Lung (tissue), 17 donors: ENCODE measurements at places on chromosomes 1 and 21. TPM values are rescaled to one million over a fixed set of nuclear protein-coding genes. Genes with fewer than 3 reads are reported as not detected.

DNA sequence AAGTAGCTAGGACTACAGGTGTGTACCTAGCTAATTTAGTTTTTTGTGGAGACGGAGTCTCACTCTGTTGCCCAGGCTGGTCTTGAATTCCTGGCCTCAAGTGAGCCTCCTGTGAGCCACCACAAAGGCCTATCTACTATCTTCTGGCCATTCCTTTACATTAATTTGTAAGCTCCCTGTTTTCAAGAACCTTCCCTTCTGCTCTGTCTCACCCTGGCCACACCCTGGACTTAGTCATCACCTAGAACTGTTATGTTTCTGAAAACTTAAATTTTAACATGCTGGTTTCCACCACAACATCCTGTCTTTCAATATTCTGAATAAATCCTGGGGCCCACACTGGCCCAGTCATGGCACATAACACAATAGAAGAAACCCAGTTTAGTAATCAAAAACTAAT, 4.9 kb upstream of the B4GALT3 start:
- peaks cover 11% of the 10 kb centered on the region for H3K4me1 ChIP-seq
- no peaks in the 10 kb centered on the region for H3K27me3 ChIP-seq
- H3K27ac ChIP-seq, result no peak overlapping the region
- H3K36me3 ChIP-seq, result no peaks in the 10 kb centered on the region

- peaks cover 18% of the 10 kb centered on the region for H3K36me3 ChIP-seq
- H3K4me3 ChIP-seq, result no peak overlapping the region
- H3K4me1 ChIP-seq, result no peaks in the 10 kb centered on the region
- no peak overlapping the region for H3K27ac ChIP-seq
- H3K27me3 ChIP-seq, result no peaks in the 10 kb centered on the region
Measured at GRCh38 chr1:40267767-40268187, 9.7 kb downstream of the ZMPSTE24 start.

- H3K4me1 ChIP-seq, result no peaks in the 10 kb centered on the region
- H3K27me3 ChIP-seq, result no peaks in the 10 kb centered on the region
- no peak overlapping the region for H3K27ac ChIP-seq
- DNase-seq, result no peak
- no peak overlapping the region for H3K4me3 ChIP-seq
Measured at GRCh38 chr1:208292908-208293307, 48.7 kb upstream of the PLXNA2 start.

DNA sequence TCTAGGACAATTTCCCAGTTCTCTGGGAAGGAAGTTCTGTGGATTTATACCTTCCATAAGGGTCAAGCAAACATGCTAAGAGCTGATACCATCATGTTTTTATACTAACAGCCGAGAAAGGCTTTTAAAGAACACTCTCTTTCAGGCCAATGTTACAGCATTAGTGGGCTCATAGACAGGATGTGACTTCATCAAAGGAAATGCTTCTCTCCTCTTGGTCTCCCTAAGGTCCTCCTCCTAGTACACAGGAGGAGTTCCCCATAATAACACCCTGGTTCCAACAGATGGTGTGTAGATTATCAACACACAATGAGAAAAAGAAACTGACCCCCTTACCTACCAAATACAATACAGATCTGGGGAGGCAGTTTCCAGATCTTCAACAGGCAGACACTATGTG, 26.7 kb upstream of the GLIS1 start:
- DNase-seq, result no peak
- no peaks in the 10 kb centered on the region for H3K36me3 ChIP-seq
- H3K4me1 ChIP-seq, result no peaks in the 10 kb centered on the region
- no peaks in the 10 kb centered on the region for H3K27me3 ChIP-seq

Gene GUCA2B
- not detected for total RNA-seq

DNA sequence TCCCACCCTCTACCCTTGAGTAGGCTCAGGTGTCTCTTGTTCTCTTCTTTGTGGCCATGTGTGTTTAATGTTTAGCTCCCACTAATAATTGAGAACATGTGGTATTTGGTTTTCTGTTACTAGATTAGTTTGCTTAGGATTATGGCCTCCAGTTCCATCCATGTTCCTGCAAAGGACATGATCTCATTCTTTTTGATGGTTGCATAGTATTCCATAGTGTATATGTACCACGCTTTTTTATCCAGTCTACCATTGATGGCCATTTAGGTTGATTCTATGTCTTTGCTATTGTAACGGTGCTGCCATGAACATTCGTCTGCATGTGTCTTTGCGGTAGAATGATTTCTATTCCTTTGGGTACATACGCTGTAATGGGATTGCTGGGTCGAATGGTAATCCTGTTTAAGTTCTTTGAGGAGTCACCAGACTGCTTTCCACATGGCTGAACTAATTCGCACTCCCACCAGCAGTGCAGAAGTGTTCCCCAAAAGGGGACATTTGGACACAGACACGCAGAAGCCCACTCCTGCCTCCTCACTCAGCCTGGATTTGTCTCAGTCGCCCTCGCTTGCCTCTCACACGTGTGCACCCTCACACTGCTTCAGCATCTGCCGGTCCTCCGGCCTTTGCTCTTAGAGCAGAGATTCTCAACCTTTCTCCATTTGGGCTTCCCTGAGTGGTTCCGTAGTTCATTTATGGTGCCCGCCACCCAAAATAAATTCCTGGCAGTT, 3.7 kb downstream of the MX2 start:
- no peak for DNase-seq
- no peak overlapping the region for H3K27ac ChIP-seq
- H3K4me3 ChIP-seq, result no peak overlapping the region
- H3K36me3 ChIP-seq, result no peaks in the 10 kb centered on the region
- H3K4me1 ChIP-seq, result peaks cover 4% of the 10 kb centered on the region

Gene ANGPTL7
- total RNA-seq, result 0.21 TPM

GRCh38 chr1:15016001-15016400, 137.5 kb upstream of the TMEM51 start:
- no peak for DNase-seq
- no peaks in the 10 kb centered on the region for H3K36me3 ChIP-seq

GRCh38 chr1:116667575-116668105, at the start of gene IGSF3:
Gene IGSF3, minus strand, starts transcription at chr1:116667733. Its CDS starts 1,407 bp downstream, at chr1:116666326.
- peak within 1 kb of the TSS; percentile 36 for H3K4me3 ChIP-seq
- no peaks in the 10 kb centered on the region for H3K36me3 ChIP-seq
- H3K4me1 ChIP-seq, result peaks cover 8% of the 10 kb centered on the region

DNA sequence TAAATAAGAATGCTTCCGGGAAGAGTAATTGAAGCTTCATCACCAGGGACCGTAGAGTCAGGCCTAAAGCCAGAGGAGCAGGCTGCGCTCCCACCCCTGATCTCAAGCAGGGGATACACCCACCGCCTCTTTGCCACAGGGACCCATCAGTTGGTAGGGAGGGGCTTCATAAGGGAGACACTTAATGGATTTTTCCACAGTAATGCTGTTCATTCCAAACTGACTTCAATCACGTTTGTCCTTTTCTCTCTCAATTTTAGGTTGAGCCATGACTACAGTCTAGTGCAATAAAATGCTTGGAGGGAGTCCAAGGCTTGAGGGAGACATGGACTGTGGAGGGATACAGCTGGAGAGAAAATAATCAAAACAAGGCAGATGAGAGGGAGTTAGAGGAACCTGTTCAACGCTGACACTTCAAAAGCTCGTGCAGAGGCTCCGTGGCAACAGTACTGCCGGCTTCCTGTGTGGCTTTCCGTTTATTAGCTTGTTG, 111.5 kb downstream of the SEC16B start:
- DNase-seq, result no peak
- H3K36me3 ChIP-seq, result no peaks in the 10 kb centered on the region

DNA sequence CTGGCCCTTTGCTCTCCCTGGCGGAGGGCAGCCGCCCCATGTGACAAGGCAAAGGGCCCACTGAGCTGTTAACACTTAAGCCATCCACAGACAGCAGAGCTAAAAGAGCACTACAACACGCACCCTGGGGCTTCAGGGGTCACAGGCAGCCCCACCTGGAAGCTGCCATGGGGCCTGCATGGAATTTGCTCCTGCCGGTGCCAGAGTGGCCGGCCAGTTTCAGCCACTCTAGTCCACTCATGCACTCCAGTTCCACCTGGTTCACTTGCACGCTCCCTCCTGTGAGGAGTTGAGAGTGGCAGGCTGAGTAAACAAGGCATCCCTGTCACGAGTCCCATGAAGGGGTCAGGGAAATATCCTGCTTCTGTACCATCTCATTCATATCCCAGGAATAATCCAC, 55.3 kb downstream of the RIMS3 start:
- DNase-seq, result no peak
- H3K4me3 ChIP-seq, result no peak overlapping the region
- H3K4me1 ChIP-seq, result no peaks in the 10 kb centered on the region
- no peaks in the 10 kb centered on the region for H3K36me3 ChIP-seq

Gene TRIM67
- total RNA-seq, result 0.09 TPM

DNA sequence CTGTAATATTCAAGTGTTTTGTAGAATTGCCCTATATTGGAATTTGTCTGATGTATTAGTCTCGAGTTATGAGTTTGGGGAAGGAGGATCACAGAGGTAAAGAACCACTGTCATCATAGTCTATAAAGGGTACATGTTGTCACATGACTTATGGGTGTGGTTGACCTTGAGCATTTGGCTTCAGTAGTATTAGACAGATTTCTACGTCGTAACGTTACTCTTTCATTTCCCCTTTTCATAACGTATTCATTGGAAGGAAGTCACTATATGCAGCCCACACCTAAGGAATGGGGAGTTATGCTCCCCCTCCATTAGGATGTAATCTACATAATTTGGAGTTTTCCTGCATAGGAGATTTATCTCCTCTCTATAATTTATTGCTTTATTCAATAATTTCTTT, 110.1 kb upstream of the VAV3 start:
- H3K4me1 ChIP-seq, result no peaks in the 10 kb centered on the region
- no peaks in the 10 kb centered on the region for H3K27me3 ChIP-seq
- no peak overlapping the region for H3K4me3 ChIP-seq
- no peak overlapping the region for H3K27ac ChIP-seq
- H3K36me3 ChIP-seq, result no peaks in the 10 kb centered on the region

DNA sequence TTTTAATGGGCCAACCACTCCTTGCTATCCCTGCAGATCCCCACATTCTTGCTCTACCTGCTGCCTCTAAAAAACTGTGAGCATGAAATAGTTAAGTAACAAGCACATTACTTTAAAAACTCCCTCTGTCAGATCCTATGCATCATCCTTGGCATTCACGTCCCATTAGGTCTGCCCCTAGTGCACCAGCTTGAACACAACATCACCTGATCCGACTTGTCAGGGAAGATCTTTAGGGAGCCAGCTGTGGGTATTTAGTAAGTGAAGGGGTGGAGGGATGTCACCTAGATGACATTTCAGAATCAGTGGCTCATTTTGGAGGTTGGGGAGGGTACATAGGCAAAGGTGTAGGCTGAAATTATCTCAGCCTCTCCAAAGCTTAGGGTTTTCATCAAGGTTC, 33.5 kb downstream of the RXRG start:
- no peaks in the 10 kb centered on the region for H3K27me3 ChIP-seq
- H3K4me3 ChIP-seq, result no peak overlapping the region
- H3K27ac ChIP-seq, result no peak overlapping the region
- H3K4me1 ChIP-seq, result peaks cover 1% of the 10 kb centered on the region
- no peak for DNase-seq

- no peaks in the 10 kb centered on the region for H3K36me3 ChIP-seq
- peak overlapping the region; percentile 76 for H3K27ac ChIP-seq
- H3K4me3 ChIP-seq, result no peak overlapping the region
- H3K4me1 ChIP-seq, result no peaks in the 10 kb centered on the region
Measured at GRCh38 chr1:8294170-8294697, 23.7 kb upstream of the SLC45A1 start.

Gene RNU1-1
- total RNA-seq, result 3,134 TPM

DNA sequence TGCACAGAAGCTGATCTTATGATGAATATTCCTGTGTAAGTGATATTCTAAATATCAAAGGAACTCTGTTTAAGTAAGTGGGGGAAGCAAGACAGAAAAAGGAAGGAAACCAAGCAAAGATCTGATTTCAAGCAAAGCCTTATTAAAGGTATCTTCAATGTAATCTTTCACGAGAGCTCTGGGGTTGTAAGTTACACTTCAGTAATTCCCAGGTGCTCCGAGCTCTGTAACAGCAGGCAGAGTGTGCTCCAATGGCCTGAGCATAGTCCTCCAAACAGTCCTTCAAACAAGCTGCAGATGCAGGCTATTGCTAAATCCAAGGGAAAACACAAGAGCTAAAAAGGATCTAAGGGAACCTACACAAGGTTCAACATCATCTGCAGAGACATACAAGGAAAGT, 949.7 kb upstream of the TMPRSS15 start:
- H3K36me3 ChIP-seq, result no peaks in the 10 kb centered on the region
- no peak overlapping the region for H3K4me3 ChIP-seq
- no peak overlapping the region for H3K27ac ChIP-seq
- H3K27me3 ChIP-seq, result no peaks in the 10 kb centered on the region

GRCh38 chr1:15423355-15424077, 13.8 kb downstream of the EFHD2 start:
- H3K27ac ChIP-seq, result no peak overlapping the region
- no peak overlapping the region for H3K4me3 ChIP-seq
- DNase-seq, result no peak

DNA sequence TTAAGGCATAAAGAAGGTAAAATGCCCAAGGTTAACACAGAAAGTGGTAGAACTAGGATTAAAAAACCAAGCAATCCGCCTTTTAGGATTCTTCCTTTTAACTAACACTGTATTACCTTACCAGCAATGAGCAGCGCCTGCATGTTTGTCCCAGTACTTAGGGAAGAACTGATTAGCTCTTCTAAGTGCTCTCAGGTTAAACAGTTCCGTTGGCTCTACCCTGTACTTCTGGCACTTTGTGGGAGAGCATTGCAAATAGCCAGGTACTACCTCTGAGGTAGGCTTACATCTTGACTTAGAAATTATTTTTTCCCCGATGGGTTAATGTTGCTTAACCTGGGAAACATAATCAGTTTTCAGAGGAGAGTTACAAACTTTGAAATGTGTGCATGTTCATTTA, 21.5 kb downstream of the DHX9 start:
- H3K27me3 ChIP-seq, result no peaks in the 10 kb centered on the region
- no peak overlapping the region for H3K4me3 ChIP-seq
- H3K36me3 ChIP-seq, result peaks cover 71% of the 10 kb centered on the region
- H3K4me1 ChIP-seq, result no peaks in the 10 kb centered on the region

GRCh38 chr1:204477036-204477740, 17.4 kb downstream of the PIK3C2B start:
- no peak for DNase-seq
- H3K4me3 ChIP-seq, result no peak overlapping the region
- H3K27me3 ChIP-seq, result no peaks in the 10 kb centered on the region
- peaks cover 32% of the 10 kb centered on the region for H3K4me1 ChIP-seq

DNA sequence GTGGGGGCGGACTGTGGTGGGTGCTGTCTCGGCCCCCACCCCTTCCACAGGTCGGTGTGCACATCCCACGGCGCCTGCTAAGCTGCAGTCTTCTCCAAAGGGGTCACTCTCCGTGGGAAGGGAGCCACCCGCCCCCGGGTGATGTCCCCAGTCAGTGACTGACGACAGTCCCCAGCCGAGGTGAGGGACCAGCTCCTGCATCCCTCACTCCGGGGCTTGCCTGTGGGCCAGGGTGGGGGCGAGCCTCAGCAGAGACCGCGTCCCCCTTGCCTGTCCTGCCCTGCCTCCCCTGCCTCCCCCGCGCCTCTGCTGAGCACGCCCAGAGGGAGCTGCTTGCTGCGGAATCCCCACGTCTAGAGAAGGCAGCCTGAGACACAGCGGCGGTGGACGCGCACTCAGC, 35.9 kb upstream of the PDE9A start:
- H3K36me3 ChIP-seq, result no peaks in the 10 kb centered on the region
- no peak overlapping the region for H3K27ac ChIP-seq
- no peak for DNase-seq
- H3K27me3 ChIP-seq, result peaks cover 7% of the 10 kb centered on the region

GRCh38 chr1:15526021-15526489, 593 bp upstream of the DNAJC16 start:
- H3K27me3 ChIP-seq, result no peaks in the 10 kb centered on the region
- H3K4me1 ChIP-seq, result peaks cover 4% of the 10 kb centered on the region
- peak overlapping the region; percentile 71 for H3K27ac ChIP-seq
- H3K36me3 ChIP-seq, result peaks cover 6% of the 10 kb centered on the region
- no peak overlapping the region for H3K4me3 ChIP-seq
- DNase-seq, result no peak

- H3K36me3 ChIP-seq, result no peaks in the 10 kb centered on the region
- H3K27ac ChIP-seq, result peak overlapping the region; percentile 67
- DNase-seq, result no peak
- no peaks in the 10 kb centered on the region for H3K27me3 ChIP-seq
- no peak overlapping the region for H3K4me3 ChIP-seq
Measured at GRCh38 chr1:184407816-184408510, 21.1 kb downstream of the C1orf21 start.
